T-helper 22 cell (primary cell): ENCODE measurements at places on chromosomes 11 and 22.

DNA sequence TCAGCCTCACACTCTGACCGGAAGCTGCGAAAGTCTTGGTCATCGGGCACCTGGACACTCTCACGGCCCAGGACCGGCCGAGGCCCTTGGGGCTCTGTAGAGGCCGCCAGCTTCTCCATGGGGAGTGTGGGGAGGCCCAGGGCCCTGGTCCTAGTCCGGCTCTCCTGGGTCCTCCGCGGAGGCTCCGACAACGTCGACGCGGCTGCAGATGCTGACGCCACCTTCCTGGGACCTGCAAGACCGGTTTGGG is 12.9 kb downstream of the STARD10 start:
- DNase-seq, result no peak

DNA sequence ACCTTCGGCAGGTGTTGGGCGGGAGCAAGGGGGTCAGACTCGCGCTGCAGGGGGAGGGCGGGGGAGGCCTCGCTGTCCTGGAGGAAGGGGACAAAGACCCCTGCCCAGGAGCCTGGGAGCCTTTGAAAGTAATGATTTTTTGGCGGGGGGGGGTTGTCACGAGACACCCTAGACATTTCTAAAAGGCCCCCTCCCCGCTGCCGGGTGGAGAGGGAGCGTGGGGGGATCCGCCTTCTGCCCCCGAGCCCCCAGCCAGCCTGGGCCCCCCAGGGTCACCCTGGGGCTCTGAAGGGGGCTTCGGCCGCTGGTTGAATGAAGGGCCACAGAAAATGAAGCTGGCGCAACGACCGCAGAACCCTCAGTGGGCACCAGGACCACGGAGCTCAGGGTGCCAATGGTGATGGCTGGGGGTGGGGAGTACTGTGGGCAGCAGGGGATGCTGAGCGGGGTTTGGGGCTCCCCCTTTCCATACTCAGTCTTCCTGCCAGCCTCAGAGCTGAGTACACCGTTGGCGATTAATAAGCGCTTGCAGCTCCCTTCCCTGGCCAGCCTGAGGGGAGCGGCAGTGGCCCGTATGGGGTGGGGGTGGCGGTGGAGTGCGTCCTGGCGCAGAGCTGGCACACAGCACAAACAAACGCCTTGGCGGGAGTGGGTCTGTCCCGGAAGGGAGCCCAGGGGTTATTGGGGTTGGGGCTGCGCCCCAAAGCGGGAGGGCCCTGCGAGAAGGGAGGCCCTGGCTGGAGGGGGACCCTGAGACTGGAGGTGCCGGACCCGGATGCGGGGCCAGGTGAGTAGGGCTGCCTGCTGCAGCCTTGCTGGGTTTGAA is 1.2 kb upstream of the DUSP8 start:
- peak; percentile 34 for DNase-seq

DNA sequence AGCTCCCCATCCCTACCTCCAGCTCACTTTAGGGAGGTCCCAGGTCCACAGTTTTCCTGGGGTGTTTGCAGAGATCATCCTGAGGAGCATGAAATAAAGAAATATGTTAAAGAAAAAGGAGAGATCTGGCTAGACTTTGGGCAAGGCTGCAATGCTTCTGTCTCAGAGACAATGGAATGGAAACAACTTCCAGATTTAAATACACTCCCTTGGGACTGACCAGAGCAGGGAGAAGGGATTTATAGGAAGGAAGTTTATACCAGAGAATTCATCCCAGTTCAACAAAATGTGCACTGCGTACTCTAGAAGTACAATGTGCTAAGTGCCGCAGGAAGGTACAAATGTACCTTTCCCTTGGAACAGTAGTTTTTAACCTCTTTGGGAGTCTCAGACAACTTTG is 40.4 kb downstream of the ETS1 start:
- DNase-seq, result no peak

- DNase-seq, result no peak
Measured at GRCh38 chr11:36060926-36061325, 117.1 kb downstream of the LDLRAD3 start.

DNA sequence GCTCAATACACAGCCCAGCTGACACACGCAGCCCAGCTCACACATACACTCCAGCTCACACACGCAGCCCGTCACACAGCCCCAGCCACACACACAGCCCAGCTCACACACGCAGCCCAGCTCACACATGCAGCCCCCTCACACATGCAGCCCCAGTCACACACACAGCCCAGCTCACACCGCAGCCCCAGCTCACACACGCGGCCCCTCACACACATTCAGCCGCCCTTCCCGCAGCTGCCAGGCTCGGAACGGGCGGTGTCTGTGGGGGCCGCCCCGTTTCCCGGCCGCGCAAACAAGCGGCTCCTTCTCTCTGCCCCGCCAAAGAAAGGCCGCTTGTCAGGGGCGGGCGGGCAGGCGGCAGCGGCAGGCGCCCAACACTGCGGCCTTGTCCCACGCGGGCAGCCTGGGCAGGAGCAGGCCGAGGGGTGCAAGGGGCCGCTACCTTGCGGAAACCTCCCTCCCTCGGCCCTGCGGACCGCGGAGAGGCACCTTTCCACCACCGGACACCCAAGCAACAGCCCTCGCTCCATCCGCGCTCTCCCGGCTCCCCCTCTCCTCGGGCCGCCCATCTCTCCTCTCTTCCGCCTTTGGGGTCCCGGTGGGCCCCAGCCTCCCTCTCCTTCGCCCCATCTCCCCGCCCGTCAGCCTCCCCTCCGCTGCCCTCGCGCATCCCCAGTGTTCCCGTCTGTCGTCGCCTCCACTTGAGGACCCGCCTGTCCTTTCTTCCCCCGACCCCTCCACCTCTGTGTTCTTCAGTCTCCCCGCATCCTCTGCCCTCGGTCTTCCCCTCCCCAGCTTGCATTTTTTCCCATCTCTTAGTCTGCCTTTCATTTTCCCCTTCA is 2.2 kb downstream of the PHLDB1 start:
- DNase-seq, result no peak

DNA sequence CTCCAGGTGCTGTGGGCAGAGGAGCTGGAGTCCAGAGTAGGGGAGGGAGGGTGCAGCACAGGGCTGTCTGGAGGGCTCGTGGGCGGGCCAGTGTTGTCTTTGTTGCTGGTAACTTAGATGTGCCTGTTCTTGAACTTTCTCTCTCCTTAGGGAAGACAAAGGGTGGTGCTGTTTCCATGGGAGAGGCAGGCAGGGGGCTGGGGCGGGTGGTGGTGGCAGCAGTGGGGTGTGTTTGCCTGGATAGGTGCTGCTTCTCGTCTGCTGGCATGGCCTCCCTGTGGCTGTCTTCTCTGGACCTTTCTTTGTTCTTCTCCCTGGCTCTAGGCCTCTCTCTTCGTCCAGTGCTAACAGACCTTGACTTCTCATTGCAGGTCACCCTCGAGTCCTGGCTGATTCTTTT is 8.5 kb downstream of the SIDT2 start:
- no peak for DNase-seq

DNA sequence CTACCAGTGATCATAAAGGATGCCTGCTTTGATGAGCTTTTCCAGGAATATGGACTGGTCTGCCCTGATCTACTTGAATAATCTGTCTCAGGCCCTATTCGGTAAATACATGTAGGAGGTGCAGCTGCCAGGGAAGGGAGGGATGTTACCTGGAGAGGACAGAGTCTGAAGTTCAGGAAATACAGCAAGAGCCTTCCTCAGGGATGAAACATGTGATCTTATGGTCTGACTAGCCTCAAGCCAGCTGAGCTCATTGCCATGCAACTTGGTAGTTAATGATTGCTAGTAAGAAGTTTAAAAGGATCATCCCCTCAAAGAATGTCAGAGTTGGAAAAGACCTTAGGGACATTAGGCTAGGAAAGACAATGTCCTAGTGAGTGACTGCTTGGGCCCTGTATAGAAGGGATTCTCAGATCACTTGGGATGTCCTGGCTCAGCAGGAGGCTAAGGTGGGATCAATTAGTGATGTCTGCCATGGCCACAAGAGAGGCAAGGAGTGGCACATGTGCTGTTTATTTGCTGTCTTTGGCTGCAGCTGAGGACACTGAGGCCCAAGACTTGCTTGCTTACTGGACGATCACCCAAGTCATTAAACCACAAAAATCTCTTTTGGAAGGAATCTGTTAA is 18.5 kb downstream of the PTPRJ start:
- DNase-seq, result no peak

GRCh38 chr22:49788504-49788903 is 39.2 kb downstream of the BRD1 start:
- DNase-seq, result no peak

DNA sequence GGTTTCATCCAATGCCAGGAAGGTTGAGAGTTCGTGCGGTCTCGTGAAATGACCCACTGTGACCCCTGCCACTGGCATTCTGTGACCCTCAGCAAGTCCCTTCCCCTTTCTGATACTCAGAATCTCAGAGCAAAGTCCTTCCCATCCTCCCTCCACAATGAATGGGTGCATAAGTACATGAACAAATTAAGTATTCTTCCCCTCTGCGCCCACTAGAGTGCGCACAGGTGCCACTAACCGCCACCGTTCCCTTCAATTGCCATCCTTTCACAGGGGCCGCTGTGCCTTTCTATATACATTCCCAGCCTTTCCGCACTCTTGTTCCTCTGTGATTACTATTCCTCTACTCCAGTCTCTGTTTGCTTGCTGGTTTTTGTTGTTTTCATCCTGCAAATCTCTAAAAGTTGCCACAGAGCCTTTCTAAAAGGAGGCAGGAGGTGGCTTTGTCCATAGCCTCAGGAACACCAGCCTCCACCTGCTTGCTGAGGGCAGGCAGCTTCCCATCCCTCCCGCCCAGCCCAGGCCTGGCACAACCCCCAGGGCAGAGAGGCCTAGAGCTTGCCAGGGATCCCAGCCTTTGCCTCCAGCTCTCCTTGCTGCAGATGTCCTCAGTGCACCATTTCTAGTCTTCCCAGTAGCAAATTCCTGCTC is 6.7 kb upstream of the AP1B1 start:
- DNase-seq, result peak; percentile 14

- no peak for DNase-seq
Measured at GRCh38 chr11:102476812-102477211, 24.2 kb upstream of the TMEM123 start.

GRCh38 chr11:34468209-34468841 is 29.6 kb downstream of the CAT start:
- no peak for DNase-seq

GRCh38 chr11:26244207-26244606 is 87.7 kb upstream of the ANO3 start:
- no peak for DNase-seq

- DNase-seq, result no peak
Measured at GRCh38 chr11:103890654-103891053, 145.8 kb upstream of the DDI1 start.

- DNase-seq, result peak; percentile 10
Measured at GRCh38 chr11:63614136-63614671, at the start of gene PLAAT3. TSS of gene PLAAT3 (minus strand) at chr11:63614433. CDS start at chr11:63614014, 419 bp downstream.

GRCh38 chr11:67645521-67646461 is 4.7 kb downstream of the ACY3 start:
- DNase-seq, result no peak

- DNase-seq, result no peak
Measured at GRCh38 chr11:119699227-119699626, 29.8 kb downstream of the NECTIN1 start.

DNA sequence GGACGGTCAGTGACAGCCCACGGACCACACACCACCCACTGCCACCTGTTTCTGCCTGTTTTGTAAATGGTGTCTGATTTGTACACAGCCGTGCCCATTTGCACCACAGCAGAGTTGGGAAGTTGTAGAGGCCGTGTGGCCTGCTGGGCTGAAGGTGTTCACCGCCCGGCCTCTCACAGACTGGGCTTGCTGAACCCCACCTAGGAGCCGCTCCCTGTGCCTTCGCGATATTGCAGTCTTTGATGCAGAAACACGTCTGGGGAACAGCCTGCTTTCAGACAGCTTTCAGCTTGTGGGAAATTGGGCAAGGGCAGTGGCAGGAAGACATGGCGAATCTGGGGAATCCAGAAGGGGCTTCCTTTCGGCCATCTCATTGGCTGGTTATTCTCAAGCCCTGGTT is 9.8 kb upstream of the GRAMD4 start:
- DNase-seq, result no peak

GRCh38 chr11:65124480-65125196 is 2.5 kb downstream of the MRPL49 start:
- DNase-seq, result no peak

DNA sequence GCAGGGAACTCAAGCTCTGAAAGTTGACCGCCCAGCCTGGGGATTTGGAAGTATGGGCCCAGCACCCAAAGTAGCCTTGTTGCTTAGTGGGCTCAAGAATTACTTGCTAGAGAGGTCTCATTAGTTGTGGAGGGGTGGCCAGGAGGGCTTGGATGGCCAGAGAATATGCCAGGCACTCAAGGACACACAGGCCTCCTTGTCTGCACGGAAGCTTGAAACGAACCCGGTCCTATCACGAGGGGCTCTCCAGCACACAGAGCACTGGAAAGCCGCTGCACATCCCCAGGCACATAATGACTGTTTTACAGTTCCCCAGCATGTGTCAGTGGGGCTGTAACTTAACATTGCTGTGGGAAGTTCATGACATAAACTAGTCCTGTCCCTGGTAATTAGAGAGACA is 55.9 kb downstream of the NAT10 start:
- no peak for DNase-seq

GRCh38 chr22:19706661-19707151 is 7.6 kb upstream of the SEPTIN5 start:
- DNase-seq, result no peak

DNA sequence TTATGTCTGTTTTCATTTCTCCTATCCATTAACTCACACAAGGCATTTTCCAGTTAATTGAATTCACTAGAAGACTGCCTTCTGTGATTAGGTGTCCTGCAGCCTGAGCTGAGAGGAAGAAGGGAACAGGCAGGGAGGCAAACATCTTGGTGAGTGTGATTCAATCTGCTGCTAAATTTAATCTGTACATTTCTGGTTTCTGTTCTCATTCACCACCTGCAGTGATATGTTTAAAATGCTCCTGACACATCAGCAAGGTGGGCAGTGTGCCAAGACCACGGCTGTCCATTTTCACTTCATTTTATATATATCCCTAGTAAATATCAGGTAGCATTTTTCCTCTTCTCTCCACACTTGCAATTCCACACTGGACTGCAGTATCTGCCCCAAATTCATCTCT is 416.5 kb downstream of the TMEM135 start:
- no peak for DNase-seq

DNA sequence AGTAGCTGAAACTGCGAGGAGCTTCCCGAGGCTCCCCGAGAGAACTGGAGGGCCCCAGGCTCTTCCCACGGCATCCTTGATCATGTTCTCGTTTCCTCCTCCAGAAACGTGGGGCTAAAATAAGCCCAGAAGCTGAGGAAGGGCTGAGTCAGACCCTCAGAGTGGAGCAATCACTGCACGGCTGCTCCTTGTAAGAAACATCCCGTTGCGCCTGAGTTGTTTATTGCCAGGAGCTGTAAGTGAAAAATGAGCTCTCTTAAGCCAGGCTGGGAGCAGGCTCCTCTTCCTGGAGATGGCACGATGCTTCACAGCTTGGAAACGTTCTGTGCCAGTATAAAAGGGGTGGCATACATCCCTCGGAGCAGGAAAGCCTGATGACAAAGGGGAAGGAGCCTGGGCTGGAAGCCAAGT is 47.3 kb upstream of the SYN3 start:
- DNase-seq, result no peak
